Tibial artery (tissue), 4 donors: ENCODE measurements at places on chromosomes 16 and 17.
A peak's percentile ranks its signal among the peaks of the same experiment; 100 is the strongest.

DNA sequence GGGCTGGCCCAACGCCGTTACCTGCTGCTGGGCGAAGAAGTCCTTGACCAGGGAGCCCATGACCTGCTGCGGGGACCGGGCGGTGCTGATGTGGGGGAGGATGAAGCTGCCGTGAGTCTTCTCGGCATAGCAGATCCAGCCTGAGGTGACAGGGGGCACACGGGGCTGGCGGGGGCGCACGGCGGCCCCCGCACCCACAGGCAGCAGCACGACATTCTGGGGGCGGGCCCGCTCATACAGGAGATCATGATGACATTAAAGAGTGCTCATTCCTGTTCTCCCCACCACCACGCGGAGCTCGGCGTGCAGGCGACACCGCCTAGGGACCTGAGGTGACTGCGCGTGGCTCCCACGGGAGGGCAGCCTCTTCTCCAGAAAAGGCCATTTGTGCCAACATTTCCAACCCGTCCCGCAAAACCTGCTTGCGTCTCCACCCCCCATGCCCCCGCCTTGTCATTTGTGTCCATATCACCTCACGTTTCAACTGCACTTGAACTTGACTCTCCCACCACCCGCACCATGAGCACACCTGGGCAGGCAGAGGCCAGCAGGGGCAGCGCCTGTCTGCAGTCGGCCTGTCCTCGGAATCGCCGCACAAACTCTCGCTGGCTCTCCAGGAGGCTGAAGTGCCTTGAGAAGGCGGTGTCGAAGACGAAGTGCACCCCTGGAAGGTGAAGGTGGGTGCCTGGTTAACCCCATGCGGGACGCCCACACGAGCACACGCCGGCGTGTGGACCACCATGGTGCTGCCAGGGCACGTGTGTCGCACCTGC lies 6.4 kb downstream of the CIAO3 start:
- peak; percentile 58 for DNase-seq

- no peak for DNase-seq
Measured at GRCh38 chr17:34312080-34312479, 7.2 kb upstream of the CCL8 start.

- DNase-seq, result no peak
Measured at GRCh38 chr16:5873221-5873620, 775.6 kb upstream of the EEF2KMT start.

GRCh38 chr17:51259564-51260236 lies at the start of gene MBTD1:
Gene MBTD1, minus strand, starts transcription at chr17:51260049. Its CDS starts 34,888 bp downstream, at chr17:51225161.
- DNase-seq, result peak; percentile 95

DNA sequence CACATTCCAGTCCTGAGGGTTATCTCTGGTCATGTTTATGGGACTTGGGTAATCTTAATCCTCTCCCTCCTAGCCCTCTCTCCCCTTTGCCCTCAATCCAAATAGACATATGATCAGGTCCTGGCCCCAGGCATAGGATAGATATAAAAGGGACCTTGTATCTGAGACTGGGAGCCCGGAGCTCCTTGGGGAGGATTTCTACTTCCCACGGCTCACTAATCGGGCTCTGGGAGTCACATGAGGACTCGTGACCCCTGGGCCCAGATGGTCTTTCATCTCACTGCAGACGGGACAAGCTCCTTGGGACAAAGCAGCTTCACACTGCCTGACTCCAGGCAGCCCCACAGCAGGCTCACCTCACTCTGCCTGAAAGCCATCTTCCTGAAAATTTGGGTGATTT lies 57.8 kb upstream of the LYRM9 start:
- DNase-seq, result no peak
